ENCODE measurements at places on chromosomes 16 and 17. TPM values are rescaled to one million over a fixed set of nuclear protein-coding genes. Genes with fewer than 3 reads are reported as not detected.

CCL16 gene
- not detected for total RNA-seq

ZSWIM7 gene
- total RNA-seq = 63.3 TPM

NATD1 gene
- 2.3 TPM for total RNA-seq

DNA sequence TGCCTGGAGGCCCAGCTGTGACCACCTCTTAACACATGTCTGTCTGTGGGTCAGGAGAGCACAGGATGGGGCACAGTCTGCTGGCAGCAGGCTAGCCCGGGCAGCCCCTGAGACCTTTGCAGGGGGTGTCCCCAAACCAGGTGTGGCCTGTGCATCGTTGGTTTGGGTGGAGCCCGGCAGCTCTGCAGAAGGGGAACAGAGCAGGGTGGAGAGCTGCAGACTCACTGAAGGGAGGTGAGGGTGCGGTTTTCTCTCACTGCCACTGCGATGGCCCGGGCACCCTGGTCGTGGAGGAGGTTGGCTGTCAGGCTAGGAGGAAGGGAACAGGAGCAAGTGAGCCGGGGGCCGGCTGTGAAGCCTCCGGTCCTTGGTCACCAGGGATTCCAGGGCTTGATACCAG lies 28.8 kb downstream of the NLRC3 start:
- H3K4me3 ChIP-seq = no peak overlapping the region
- DNase-seq = no peak
- no peaks in the 10 kb centered on the region for H3K4me1 ChIP-seq

GPR179 gene
- 0.09 TPM for total RNA-seq

GRCh38 chr16:73058616-73059409 lies 10.9 kb upstream of the ZFHX3 start:
- peak overlapping the region; percentile 87 for H3K4me3 ChIP-seq
- H3K36me3 ChIP-seq = peaks cover 16% of the 10 kb centered on the region
- peak overlapping the region; percentile 79 for H3K27ac ChIP-seq
- DNase-seq = no peak

DNA sequence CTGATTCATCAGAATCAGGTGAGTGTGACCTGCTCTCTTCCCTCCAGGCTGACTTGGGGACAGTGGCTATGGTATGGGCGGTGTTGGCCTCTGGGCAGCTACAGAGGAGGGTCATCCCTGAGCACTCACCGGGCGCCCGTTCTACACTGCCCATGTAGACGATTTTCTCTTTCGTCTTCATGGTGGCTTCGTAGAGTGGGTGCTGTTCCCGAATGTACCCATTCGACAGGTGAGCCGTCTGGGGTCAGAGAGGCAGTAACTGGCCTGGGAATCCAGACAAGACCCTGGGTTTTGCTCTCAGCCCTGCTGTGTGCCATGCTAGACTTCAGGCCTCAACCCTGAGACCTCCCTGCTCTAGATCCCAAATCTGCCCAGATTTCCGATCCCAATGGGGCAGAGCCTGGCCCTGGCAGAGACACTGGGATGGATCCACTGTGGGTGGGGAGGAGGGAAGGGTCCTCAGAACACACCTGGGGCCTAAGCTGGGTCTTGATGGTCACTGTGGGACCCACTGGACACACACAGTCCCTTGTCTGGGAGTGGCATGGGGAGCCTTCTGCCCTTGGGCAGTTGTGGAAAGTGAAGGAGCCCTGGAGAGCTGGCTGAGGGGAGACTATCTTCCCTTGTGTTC lies 13.2 kb downstream of the USP6 start:
- H3K4me1 ChIP-seq = no peaks in the 10 kb centered on the region
- no peak for DNase-seq
- no peaks in the 10 kb centered on the region for H3K36me3 ChIP-seq
- no peak overlapping the region for H3K4me3 ChIP-seq

HSF5 gene
- not detected for total RNA-seq

- DNase-seq = no peak
- H3K4me1 ChIP-seq = peaks cover 11% of the 10 kb centered on the region
- no peak overlapping the region for H3K27ac ChIP-seq
- H3K27me3 ChIP-seq = no peaks in the 10 kb centered on the region
- peaks cover 8% of the 10 kb centered on the region for H3K36me3 ChIP-seq
Measured at GRCh38 chr17:45243750-45244149, 18.1 kb downstream of the SPATA32 start.

SLC5A11 gene
- not detected for total RNA-seq

PLD6 gene
- 5.5 TPM for total RNA-seq

DNA sequence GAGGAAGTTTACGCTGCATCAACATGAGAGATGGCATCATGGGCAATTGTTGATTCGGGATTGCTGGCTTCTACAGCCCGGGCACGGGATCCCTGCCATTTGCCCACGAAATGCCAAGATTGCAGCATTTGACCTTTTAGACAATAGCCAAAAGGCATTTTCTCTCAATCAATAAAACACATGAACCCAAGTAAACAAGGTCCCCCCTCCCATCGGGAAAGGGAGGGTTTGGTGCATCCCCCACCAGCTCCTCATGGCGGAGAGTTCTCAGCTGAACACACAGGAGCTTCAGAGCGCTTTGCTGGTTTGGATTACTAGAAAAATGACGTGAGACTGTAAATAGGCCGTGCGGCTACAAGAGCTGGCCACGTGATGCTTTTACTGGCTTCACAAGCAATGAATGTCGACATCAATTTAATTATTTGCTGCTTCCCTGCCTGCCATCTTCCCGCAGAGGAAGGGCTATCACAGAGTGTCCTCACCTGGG lies 147.6 kb downstream of the C16orf95 start:
- H3K27ac ChIP-seq = no peak overlapping the region
- no peaks in the 10 kb centered on the region for H3K36me3 ChIP-seq
- no peak for DNase-seq
- no peaks in the 10 kb centered on the region for H3K4me1 ChIP-seq
- no peak overlapping the region for H3K4me3 ChIP-seq
